ENCODE measurements at places on chromosomes 13 and 19.

DNA sequence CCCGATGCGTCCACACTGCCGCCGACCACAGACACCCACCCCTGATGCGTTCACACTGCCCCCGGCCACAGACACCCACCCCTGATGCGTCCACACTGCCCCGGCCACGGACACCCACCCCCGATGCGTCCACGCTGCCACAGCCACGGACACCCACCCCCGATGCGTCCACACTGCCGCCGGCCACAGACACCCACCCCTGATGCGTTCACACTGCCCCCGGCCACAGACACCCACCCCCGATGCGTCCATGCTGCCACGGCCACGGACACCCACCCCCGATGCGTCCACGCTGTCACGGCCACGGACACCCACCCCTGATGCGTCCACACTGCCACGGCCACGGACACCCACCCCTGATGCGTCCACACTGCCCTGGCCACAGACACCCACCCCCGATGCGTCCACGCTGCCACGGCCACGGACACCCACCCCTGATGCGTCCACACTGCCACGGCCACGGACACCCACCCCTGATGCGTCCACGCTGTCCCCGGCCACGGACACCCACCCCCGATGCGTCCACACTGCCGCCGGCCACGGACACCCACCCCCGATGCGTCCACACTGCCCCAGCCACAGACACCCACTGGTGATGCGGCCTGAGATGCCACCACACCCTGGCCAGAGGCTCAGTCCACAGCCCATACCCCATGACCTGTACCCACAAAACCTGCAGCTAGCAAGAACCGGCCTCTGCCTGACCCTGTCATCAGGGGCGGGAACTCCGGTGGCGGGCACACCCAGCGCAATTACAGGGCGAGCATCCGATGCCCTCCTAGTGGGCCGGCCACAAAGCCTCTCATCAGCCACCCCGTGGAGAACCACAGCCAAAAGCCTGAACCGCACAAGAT is 28.4 kb downstream of the RASA3 start:
- DNase-seq: no peak

- DNase-seq: no peak
Observed at GRCh38 chr13:71488201-71488600, 378.8 kb downstream of the DACH1 start.

DNA sequence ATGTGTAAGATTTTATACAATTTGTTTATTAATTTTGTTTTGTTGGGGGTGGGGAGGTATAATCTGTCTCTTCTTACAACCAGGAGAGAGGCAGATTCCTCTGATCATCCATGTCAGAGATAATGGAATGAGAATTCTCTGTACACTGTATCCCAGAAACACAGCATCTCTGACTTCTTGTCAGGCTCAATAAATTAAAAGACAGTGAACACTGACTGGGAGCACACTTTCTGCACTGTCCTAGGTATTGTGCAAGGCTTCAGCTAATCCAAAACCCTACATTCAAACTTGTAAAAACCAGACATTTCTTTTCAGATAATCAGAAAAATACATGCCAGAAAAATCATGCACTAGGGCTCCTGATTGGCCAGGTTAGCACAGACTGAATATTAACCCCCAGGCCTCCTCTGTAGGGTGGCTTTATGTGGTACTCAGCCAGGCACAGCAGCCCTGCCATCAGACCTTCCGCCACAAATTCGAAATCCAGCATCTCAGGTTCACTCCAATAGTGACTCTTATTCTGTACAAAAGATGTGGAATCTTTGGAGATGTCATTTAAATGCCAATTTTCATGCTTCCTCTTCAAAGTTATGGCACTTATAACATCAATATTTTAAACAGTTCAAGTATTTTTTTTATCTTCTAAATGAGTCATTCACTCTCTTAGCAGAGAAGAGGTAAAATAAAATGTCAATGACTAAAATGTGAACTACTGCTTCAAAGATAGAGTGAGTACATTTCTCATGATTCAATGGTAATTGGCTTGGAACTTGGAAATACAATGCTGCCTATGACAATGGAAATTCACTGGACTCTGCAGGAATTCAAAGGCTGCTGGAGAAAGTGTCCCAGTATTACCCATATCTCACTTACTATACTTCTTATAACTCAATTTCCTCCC is 211.5 kb downstream of the KLF12 start:
- DNase-seq: no peak

- no peak for DNase-seq
Observed at GRCh38 chr19:49338023-49338677, 2.9 kb downstream of the CD37 start.

DNA sequence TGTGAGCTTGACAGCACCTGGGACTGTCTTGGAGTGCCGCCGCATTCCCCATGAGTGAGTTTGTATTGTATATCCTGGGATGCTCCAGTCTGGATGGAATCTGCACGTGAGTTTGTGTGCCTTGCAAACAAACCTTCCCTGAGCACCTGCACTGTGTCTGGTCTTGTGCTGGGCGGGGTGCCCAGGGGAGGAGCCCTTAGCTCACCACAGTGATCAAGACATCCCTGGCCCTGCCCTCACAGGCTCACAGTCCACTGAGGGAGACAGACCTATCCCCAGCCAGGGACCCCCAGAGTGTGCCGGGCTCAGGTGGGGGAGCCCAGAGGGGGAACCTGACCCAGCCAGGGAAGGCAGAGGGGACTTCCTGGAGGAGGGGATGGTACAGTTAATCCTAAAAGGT is 1.7 kb upstream of the BCAM start:
- DNase-seq: no peak

DNA sequence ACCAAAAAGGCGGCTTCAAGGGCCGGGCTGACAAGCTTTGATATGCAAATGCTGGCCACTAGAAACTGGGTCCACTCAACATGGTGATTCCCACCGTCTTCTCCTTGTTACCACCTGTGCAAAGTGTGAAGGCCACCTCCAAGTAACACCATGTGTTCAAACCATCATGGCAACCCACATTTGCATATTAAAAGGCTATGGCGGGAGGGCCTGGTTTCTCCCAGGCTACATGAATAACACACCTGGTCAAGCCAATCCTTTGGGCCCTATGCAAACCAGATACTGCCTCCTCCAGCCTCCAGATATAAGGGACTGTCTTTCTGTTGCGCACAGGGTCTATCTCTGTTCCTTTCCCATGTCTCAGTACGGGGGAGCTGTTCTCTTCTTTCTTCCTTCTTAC is 36.6 kb upstream of the ZSCAN5A start:
- DNase-seq: no peak

GRCh38 chr13:97113231-97114001 is 108.7 kb upstream of the MBNL2 start:
- no peak for DNase-seq

DNA sequence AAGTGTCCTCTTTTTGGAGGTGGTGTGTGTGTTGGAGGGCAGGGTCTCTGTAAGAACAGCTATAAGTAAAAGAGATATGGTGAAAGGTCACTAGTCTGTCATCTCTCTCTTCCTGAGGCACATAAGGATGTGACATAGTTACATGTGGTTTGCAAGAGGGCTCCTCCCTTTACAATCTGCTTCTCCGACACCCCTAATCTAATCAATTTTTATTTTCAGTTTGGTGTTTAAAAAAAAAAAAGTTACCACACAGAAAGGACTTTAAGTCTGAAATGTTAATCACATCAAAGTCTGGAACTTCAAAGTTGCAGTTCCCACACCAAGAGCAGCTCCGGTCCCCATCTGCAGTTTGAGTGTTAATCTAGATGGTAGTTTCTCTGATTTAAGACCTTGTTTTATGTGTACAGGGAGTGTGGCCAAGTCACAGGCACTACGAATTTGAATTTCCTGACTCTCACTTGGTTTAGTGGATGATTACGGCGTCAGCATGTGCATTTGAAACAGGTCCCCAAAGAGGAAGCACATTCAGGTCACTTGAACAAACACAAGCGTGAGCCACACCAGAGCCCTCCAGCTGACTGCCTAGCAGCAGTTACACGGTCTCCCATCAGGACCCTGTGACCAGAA is 53.1 kb downstream of the FOXO1 start:
- DNase-seq: peak; percentile 20

DNA sequence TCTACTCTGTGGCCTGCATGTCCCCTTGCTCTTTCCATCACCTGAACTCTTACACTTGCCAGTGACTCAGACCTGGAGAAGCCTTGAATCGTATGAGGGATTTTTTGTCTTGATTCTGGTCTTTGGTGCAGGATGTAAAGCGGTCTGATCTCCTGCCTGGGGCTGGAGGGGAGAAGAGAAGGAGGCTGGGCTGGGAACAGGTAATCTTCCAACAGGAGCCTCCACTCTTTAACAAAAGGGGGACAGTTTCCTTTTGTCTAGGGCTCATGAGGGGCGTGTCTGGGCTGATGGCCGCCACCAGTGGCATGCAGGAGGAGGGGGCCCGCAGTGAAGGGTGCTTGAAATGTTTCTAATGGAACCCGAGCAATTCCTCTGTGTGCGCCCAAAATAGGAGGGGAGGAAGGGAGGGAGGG is 24.7 kb downstream of the NFIX start:
- DNase-seq: no peak

DNA sequence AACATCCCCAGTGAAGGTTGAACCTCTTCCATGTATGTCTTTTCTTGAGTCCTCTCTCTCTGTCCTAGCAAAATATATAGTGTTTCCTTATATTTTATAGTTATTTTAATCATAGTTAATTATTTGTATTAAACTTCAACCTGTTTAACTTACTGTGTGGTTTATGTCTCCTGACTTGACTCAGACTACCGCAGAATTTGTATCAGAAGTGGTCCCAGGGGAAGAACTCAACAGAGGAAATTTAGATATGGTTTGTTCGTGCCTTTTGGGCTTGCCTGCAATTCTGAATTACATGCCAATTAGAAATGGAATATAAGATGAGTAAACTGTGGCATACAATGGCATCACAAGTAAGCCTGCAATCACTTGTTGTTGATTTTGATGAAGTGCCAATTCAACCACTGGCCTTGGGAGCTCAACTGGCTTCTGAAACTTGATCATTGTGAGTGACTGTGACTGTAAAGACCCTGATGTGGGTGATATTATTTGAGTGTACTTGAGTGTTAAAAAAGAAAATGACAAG is 1459.5 kb upstream of the PCDH20 start:
- no peak for DNase-seq

DNA sequence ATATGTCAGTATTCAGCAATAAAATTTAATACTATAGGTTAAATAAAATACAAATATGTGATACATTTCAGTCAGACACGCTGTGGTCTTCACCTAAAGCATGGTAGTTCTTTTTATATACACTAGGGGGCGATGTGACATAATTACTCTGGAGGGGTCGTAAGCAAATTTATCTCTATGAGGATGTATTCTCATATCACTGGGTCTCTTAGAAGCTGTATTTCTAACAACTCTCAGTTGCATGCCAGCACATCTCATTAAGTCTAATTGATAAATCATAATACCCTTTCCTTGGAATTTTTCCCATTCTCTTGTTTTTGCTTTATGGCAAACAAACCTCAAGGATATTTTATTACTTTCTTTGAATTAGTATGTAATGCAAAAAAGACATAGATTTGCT is 3.9 kb upstream of the PCDH17 start:
- DNase-seq: no peak

GRCh38 chr19:35254341-35255297 is 5.8 kb downstream of the LSR start:
- DNase-seq: no peak

- DNase-seq: no peak
Observed at GRCh38 chr19:42284591-42285341, 15.7 kb downstream of the CIC start.

DNA sequence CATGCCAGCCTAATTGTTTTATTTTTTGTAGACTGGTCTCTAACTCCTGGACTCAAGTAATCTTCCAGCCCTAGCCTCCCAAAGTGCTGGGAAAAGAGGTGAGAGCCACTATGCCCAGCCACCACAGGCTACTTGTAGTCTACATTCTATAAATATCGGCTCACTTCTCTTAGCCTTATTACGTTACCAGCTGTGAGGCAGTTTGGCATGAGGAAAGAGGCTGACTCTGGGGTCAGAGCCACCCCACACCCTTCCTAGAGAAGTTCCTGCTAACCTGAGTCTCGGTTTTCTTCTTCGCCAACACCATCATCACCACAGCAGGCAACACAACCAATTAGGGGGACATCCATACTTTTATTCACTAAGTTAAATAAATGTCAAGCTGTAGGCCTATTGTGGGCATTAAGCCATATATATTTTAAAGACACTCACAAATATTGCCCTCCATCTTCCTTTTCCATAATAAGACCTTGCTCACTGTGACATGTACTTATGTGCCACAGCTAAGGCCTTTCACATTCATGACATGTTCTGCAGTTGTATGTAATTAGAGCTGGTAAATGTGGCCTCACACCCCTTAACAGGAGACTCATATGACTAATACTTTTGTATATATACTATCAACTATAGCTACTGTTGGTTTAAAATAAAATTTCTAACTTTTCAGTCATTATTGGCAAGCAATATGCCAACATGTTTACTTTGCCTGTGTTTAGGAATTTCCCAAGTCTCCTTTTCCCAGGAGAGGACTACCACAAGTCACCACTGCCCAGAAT is 5.7 kb downstream of the SLC25A30 start:
- DNase-seq: no peak

GRCh38 chr13:98172590-98173422 is 4.3 kb downstream of the RNF113B start:
- DNase-seq: no peak

DNA sequence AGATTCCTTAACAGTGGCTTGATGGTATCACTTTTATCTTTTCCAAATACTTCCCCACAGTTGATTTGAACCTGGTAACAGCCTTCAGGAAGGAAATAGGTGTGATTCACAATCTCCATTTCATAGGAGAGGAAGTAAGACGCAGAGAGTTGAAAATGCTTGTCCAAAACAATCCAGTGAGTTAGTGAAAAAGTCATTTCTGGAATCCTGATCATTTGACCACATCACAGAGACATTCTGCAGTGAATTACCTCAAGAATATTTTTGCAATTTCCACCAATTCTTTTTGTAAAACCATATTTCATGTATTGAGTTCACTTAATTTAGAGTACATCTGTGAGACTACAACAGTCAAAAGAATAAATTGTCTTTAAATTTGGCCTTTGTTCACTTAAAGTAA is 292.8 kb downstream of the DCLK1 start:
- DNase-seq: no peak

GRCh38 chr19:2495130-2495641 is 19.3 kb downstream of the GADD45B start:
- no peak for DNase-seq

DNA sequence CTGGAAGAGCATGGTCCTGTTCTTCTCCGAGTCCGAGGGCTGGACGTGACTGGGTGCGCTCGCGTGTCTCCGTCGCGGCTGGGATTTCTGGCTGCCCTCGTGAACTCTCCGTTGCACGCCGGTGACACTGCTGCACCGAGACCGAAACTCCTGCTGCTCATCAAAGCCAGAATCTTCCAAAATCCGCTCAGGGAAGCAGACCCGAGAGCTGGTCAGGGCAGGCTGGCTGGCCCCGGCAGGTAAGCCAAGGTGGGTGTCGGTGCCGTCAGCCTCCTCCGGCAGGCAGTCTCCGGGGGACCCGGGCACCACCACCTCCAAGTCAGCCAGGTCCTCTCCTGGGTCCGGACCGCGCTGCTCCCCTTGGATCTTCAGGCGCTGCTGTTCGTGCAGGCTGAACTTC is 119.9 kb downstream of the TBC1D4 start:
- DNase-seq: no peak
